GM13976 (cell line): ENCODE measurements at places on chromosomes 6 and 20.

DNA sequence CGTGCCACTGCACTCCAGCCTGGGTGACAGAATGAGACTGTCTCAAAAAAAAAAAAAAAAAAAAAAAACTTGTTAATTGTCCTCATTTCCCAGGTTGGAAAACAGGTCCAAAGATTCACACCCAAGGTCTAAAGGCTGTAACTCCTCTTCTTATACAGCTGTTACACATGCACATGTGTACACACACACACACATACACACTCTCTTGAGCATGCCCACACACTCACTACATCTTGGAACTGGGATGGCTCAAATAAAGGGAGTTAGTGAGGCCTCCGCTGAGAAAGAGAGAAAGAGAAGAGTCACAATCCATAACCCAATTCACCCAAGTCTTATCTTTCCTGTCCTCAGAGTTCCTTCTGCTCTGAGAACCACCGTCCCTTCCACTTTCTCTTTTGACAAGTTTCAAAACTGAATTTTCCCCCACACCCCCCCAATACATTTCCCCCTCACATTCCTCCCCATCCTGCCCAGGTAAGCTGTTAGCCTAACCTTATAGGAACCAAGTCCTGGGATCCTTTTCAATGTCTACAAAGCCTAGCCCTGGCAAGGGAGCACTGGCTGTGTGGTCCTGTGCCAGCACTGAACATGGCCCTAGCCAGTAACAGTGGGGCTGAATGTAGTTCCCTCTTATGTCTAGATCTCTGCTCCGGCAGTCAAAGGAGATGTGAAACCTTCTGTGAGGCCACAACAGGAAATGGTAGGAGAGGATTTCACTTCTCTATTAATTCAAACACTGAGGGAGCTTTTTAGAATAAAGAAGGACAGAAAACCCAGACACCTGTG, 3.2 kb upstream of the HLA-DMB start:
- peak; percentile 53 for DNase-seq

DNA sequence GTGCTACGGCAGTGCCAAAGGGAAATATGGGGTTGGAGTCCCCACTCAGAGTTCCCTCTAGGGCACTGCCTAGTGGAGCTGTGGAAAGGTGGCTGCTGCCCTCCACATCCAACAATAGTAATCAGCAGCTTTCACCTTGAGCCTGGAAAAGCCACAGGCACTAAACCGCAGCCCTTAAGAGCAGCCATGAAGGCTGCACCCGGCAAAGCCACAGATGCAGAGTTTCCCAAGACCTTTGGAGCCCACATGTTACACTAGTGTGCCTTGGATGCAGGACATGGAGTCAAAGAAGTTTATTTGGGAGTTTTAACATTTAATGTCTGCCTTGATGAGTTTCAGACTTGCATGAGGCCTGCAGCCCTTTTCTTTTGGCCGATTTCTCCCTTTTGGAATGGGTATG, 91.4 kb upstream of the HSF2 start:
- no peak for DNase-seq

DNA sequence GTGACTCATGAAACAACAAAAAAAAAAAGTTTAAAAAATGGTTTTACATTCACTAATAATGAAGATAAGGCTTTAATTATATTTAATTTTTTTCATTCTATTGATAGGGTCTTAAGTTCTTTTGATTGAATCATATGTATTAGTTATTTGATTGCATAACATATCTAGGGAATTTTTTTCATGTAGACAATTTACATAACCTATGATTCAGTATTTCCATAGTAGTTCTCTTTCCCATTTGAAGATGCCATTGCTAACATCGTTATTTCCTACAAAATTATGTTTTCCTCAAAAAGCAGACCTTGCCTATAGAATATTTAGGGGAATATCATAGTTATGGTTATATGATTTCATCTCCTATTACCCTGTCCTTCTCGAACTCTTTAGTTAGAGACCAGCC, 463.4 kb downstream of the TFAP2B start:
- no peak for DNase-seq

- DNase-seq: no peak
Measured at GRCh38 chr20:10710991-10711775, 37.4 kb upstream of the JAG1 start.

- DNase-seq: no peak
Measured at GRCh38 chr6:151119823-151120524, 119.8 kb upstream of the AKAP12 start.

- no peak for DNase-seq
Measured at GRCh38 chr6:98927534-98927933, 20.2 kb downstream of the FBXL4 start.

DNA sequence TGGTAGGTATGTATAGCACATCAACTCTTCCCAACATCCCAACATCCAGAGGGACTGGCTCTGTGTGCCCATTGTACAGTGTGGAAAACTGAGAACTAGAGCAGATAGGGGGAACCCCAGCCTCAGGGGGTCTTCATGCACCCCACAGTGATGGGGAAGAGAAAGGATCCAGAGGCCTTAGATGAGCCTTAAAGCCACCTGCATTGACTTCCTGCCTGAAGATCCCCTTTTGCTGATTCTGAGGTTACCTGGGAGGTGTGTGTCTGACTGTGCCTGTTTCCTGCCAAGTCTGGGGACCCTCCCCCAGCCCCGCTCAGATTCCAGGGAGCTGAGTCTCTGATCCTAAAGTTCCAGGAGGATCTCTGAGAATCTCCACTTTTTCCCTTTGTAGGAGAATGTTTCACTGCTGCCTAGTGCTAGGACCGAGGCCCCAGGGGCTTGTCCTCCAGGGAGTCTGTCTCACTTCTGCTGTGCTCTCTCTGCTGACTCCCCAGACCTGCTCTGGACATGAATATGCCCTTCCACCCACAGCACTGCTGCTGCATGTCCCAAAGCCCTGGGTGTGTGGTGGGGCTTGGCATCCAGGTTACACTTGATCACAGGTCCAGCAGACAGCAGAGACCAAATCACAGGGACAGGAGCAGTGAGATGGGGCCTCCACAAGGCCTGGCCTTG, 12.8 kb upstream of the PGC start:
- no peak for DNase-seq

- DNase-seq: peak; percentile 28
Measured at GRCh38 chr20:19347943-19348456, 135.6 kb downstream of the SLC24A3 start.

DNA sequence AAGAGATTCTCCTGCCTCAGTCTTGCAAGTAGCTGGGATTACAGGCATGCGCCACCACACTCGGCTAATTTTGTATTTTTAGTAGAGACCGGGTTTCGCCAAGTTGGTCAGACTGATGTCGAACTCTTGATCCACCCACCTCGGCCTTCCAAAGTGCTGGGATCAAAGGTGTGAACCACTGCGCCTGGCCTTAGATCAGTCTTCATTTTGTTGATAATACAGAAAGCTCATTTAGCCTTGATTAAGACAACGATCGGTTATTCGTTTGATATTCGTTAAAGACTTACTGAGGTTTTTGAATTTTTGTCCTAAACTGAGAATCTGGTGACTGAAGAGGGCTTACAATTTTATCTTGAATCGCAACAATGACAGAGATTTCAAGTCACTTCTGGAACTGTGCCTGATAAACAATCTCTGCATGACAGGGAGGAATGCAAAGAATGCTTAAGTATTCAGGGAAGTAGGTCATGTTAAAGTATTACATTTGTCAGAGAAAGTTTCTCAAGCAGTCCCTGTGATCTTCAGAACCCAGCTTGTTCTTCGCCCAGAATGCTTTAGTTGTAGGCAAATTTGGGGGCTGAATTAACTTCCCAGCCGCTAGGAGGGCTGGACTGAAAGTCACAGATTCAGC, 14.8 kb downstream of the AKAP12 start:
- DNase-seq: no peak

- no peak for DNase-seq
Measured at GRCh38 chr20:33664762-33665144, 2.0 kb upstream of the ACTL10 start.

- DNase-seq: no peak
Measured at GRCh38 chr6:90274451-90275030, 22.1 kb downstream of the BACH2 start.

- DNase-seq: no peak
Measured at GRCh38 chr6:88374553-88374952, 208.4 kb upstream of the CNR1 start.

DNA sequence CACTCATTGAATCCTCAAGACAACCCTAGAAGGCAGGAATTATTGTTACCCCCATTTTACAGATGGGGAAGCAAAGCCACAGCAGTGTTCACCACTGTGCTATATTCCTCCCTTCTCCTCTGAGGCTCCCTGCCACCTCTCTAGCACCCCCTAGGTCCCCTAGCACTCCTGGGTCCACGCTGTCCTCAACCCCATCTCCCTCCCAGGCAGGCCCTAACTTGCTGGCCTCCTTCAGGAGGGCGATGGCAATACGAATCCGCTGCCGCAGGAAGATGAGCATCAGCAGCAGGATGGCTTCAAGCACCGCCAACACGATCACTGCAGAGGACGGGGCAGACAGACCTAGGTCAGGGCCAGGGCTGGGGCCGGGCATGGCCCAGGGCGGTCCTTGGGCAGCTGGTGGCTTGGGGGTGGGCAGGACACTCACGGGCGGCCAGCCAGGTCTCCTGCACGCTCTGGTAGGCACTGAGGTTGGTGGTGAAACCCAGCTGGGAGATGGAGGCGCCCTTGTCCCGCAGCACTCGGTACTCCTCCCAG, 7.8 kb upstream of the NEU1 start:
- DNase-seq: no peak

- DNase-seq: no peak
Measured at GRCh38 chr6:111212625-111213024, 125.3 kb downstream of the SLC16A10 start.

DNA sequence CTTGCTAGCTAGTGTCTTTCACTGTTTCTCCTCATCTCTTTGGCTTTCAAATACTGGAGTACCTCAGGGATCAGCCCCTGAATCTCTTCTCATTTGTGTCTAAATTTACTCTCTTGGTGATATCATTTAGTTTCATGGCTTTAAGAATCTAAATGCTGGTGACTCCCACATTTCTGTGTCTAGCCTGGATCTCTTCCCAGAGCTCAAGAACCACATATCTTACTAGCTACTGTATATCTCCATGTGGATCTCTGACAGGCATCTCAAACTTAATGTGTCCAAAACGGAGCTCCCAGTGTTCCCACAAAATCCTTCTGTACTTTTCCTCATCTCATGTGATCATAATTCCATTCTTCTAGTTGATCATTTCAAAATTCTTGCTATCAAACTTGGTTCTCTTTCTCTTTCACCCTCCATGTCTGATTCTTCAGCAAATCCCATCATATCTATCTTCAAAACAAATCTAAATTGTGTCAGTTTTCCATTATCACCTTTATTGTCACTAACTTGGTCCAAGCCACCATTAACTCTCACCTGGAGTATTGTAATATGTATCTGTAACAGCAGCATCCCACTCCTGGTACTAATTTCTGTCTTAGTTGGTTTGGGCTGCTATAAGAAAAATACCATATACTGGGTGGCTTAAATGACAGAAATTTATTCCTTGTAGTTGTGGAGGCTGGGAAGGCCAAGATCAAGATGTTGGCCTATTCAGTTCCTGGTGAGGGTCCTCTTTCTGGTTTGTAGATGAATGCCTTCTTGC, 45.9 kb downstream of the CCDC170 start:
- no peak for DNase-seq

DNA sequence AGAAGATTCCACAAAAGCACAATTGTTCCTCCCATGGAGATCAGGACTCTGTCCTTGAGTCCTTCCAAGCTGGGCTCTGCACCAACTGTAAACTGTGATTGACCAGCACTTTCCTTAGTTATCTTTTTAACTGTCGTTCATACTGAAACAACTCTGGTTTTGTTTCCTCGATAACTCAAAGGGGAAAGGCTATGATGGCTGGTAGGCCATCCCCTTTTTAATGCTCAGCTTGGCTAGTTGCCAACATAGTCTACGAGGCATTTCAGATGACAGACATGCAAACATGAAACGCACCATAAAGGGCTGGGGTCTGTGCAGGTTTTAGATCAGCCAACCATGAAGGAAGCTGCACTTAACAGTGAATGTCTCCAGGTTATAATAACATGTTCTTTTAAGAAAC, 497.1 kb upstream of the ARID1B start:
- DNase-seq: no peak

DNA sequence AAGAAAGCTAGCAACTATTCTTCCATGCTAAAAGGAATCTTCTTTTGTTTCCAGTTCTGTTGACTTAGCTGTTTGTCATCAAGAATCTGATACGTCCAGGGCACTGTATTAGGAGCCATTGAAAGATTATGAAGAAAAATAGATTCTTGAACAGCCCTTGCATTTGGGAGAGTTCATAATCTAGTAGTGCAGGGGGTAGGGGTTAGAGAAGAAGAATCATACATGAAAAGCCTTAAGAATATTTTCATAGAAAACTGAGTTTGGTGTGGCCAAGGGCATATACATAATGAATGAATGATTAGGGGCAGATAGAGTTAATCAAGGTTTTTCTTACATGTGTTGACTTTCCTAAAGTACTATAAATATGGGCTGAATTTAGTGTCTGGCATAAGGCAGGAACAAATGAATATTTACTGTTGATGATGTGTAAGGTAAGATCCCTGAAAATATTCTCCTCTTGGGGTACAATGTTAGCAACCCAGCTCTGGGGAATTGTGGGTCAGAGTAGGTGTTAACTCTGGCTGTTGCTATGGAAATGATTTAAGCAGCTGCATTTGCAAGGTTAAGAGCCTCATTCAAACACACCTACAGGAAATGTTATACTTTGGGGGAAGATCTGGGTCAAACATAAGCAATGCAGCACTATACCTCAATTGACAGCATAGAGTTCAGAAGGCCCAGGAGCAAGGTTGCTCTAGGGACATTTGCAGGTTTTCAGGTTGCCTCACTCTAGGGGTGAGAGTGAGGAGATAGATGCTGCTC, 667.3 kb upstream of the CITED2 start:
- no peak for DNase-seq

- DNase-seq: no peak
Measured at GRCh38 chr20:59559024-59559817, 45.1 kb upstream of the PHACTR3 start.

DNA sequence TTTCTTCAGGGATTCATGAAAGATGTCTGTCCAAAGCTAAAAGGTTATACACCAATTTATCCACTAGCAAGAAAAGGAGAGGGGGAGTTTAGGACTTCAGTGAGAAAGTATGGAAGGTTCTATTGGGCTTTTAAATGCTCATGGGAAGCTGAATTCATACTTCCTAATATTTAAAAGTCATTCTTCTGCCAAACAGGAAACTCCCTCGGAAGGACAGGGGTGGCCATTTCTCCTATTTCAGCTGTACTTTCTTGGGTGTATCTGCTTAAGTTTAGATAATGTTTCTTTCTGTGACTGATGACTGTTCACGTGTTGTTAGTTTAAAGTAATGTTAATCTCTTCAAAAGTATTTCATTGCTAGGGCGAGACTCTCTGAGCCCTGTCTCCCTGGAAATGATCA, 80.5 kb upstream of the IFNGR1 start:
- no peak for DNase-seq

DNA sequence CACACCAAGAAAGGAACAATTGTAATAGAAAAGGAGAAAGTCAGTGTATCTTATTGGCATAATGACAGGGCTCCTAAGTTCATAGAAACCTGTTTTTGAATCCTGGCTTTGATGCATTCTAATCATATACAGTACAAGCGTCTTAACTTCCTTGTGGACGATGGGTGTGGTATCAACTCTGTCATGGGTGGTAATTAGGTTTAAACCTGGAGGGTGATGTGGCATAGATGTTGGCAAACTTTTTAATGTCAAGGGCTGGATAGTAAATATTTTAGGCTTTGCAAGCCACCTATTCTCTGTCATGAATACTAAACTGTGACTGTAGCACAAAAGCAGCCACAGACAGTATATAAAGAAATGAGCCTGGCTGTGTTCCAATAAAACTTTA, 138.7 kb upstream of the EDN1 start:
- DNase-seq: no peak
